ENCODE measurements at places on chromosomes 2 and 18.

- DNase-seq, result no peak
These were observed 880.6 kb downstream of the TSN start for GRCh38 chr2:122636097-122636496.

DNA sequence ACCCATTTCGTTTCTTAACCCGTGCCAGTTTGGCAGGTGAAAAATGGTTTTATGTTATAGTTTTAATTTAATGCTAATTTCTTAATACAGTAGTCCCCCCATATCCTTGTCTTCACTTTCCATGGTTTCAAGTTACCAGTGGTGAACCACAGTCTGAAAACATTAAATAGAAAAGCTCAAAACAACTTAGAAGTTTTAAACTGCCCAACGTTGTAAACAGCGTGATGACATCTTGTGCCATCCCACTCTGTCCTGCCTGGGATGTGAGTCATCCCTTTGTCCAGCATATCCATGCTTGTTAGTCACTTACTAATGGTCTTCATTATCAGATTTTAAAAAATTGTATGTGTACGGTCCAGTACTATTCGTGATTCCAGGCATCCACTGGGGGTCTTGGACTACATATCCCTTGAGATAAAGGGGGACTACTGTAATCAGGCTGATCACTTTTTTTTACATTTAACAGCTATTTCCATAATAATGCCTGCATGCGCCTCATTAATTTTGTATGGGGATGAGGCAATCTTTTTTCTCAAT lies 31.9 kb downstream of the SLC66A3 start:
- DNase-seq, result no peak

- DNase-seq, result no peak
These were observed 22.4 kb downstream of the TMEM37 start for GRCh38 chr2:119453972-119454593.

GRCh38 chr2:1512321-1513289 lies 99.3 kb downstream of the TPO start:
- no peak for DNase-seq

- DNase-seq, result no peak
These were observed 109.2 kb upstream of the MGAT5 start for GRCh38 chr2:134144651-134145050.

DNA sequence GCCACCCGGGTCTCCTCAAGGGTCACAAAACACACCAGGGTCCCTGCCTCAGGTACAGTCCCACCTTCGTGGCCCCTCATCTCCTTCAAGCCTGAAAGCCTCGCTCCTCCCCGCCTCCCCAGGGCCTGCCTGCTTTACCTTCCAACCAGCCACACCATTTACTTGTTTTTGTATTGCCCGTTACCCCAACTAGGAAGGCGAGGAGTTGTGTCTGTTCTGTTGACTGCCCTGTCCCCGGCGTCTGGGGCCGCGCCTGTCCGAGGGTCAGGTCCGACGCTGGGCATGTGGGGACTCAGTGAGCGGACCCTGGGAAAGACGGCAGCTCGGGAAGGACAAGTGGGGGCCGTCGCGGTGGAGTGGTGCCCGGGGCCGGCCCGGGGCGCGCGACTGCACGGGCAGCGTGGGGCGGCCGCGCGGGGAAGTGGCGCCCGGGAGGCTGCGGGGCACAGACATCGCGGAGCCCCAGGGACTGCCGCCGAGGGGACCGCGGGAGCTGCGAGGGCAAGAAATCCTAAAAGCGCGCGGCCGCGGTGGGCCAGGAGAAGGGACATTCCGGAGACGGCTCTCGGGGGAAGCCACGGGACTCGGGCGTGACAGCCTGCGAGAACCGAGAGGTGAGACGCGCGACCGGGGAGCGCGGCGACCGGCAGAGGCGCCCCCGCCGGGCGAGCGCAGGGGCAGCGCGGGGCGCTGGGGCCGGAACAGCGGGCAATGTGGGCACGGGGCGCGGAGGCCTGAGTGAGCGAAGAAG lies 797 bp upstream of the GRHL1 start:
- no peak for DNase-seq

DNA sequence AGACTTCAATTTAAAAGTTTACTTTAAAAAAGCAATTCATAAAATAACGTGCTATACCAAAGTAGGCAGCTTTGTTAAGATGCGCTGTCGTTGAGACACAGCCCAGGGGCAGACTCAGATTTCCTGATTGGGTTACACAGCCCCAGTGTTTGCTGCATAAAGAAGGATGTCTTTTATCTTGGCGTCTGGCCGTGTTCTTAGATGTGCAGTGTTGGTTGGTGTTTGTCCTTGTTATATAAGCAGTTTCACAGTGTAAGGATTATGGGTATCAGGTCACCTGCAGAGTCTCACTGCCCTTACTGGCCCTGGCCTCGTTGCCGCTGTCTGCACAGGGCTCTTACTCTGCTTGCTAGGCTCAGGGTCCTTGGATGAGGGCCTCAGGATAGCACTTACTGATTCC lies 108.5 kb downstream of the WDSUB1 start:
- DNase-seq, result no peak

- DNase-seq, result no peak
These were observed 221.7 kb downstream of the CD226 start for GRCh38 chr18:69725855-69726508.

DNA sequence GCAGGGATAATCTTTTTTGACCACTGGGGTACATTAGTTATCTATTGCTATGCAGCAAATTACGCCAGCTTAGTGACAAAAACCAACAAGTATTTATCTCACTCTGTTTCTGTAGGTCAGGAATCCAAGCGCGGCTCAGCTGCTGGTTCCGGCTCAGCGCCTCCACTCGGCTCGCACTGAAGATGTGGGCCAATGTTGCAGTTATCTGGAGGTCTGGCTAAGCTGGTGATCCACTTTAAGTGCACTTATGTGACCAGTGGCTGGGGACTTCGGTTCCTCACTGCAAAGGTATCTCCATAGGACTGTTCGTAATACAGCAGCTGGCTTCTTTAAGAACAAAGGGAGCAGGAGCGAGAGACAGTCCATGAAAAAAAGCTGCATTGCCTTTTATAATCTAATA lies 591.9 kb downstream of the TMEM182 start:
- DNase-seq, result no peak

GRCh38 chr18:6591491-6591890 lies 138.0 kb upstream of the ARHGAP28 start:
- no peak for DNase-seq

GRCh38 chr2:241052677-241053360 lies 49.3 kb downstream of the MTERF4 start:
- DNase-seq, result no peak

DNA sequence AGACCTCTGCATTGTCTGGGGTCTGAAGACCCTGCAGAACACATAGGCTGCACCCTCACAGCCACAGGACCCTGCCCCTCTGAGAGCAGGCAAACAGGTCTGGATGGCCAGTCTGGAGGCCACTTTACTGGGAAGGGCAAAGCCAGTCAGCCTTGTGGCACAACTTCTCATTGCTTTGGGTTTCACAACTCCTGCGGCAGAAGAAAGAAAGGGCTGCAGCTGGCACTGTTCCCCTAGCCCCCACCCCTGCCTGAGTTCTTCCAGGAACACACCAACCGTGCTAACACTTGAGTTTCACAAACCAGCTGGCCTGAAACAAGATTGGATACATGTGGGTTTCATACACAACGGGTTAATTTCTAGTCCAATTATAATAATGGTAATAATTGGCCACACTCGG lies 276.5 kb upstream of the MGAT5 start:
- no peak for DNase-seq

GRCh38 chr2:43081131-43081765 lies 145.2 kb downstream of the ZFP36L2 start:
- no peak for DNase-seq

All from stimulated activated CD4-positive, alpha-beta T cell treated with anti-CD3 and anti-CD28 coated beads, Interleukin-15, amount 100 ng/mL, for 1 hour (primary cell).